ENCODE measurements at places on chromosomes 1 and 21. TPM values are rescaled to one million over a fixed set of nuclear protein-coding genes. Genes with fewer than 3 reads are reported as not detected.

CLIC6 gene
- not detected for total RNA-seq

SFN gene
- 3.0 TPM for total RNA-seq

RIPPLY3 gene
- total RNA-seq = not detected

ODR4 gene
- 12.4 TPM for total RNA-seq

RNU1-4 gene
- total RNA-seq = 2,316 TPM

MARK1 gene
- total RNA-seq = not detected

LIPI gene
- not detected for total RNA-seq

ERICH3 gene
- not detected for total RNA-seq

TRIM58 gene
- 0.69 TPM for total RNA-seq

MYBPH gene
- total RNA-seq = not detected

ASB17 gene
- not detected for total RNA-seq

DNASE2B gene
- total RNA-seq = not detected

SPATA17 gene
- total RNA-seq = not detected

CHIT1 gene
- 0.30 TPM for total RNA-seq

CLDN17 gene
- not detected for total RNA-seq

GJB5 gene
- not detected for total RNA-seq

GJA5 gene
- total RNA-seq = not detected

CYP2J2 gene
- total RNA-seq = 3.4 TPM

CD52 gene
- 1,924 TPM for total RNA-seq

IFFO2 gene
- total RNA-seq = 20.4 TPM

Data from activated CD4-positive, alpha-beta T cell treated with anti-CD3 and anti-CD28 coated beads, Interleukin-2, amount 10 ng/mL, durations not matched to agents 7 days and 5 days (primary cell).